ENCODE measurements at places on chromosomes 13 and 19.

GRCh38 chr13:96768524-96768923, 225.8 kb downstream of the OXGR1 start:
- H3K4me1 ChIP-seq, result peaks cover 1% of the 10 kb centered on the region
- H3K4me3 ChIP-seq, result no peak overlapping the region
- no peak overlapping the region for H3K27ac ChIP-seq
- no peaks in the 10 kb centered on the region for H3K36me3 ChIP-seq
- peak; percentile 55 for DNase-seq
- no peaks in the 10 kb centered on the region for H3K27me3 ChIP-seq

GRCh38 chr13:59623206-59623915, 540.4 kb downstream of the DIAPH3 start:
- H3K27ac ChIP-seq, result no peak overlapping the region
- H3K4me3 ChIP-seq, result no peak overlapping the region
- no peaks in the 10 kb centered on the region for H3K4me1 ChIP-seq
- no peaks in the 10 kb centered on the region for H3K36me3 ChIP-seq

GRCh38 chr19:38361633-38362075, 12.7 kb upstream of the PSMD8 start:
- H3K36me3 ChIP-seq, result no peaks in the 10 kb centered on the region
- H3K4me1 ChIP-seq, result no peaks in the 10 kb centered on the region
- H3K27ac ChIP-seq, result peak overlapping the region; percentile 12
- peak; percentile 95 for DNase-seq
- H3K27me3 ChIP-seq, result peaks cover 7% of the 10 kb centered on the region
- H3K4me3 ChIP-seq, result peak overlapping the region; percentile 53

- no peaks in the 10 kb centered on the region for H3K36me3 ChIP-seq
- H3K4me1 ChIP-seq, result peaks cover 3% of the 10 kb centered on the region
- no peaks in the 10 kb centered on the region for H3K27me3 ChIP-seq
- peak; percentile 62 for DNase-seq
These were observed 19.6 kb upstream of the B3GNT3 start for GRCh38 chr19:17775245-17775927.

GRCh38 chr13:87129602-87130300, 541.4 kb upstream of the SLITRK5 start:
- no peak overlapping the region for H3K27ac ChIP-seq
- no peaks in the 10 kb centered on the region for H3K4me1 ChIP-seq
- H3K36me3 ChIP-seq, result no peaks in the 10 kb centered on the region
- peak; percentile 19 for DNase-seq

DNA sequence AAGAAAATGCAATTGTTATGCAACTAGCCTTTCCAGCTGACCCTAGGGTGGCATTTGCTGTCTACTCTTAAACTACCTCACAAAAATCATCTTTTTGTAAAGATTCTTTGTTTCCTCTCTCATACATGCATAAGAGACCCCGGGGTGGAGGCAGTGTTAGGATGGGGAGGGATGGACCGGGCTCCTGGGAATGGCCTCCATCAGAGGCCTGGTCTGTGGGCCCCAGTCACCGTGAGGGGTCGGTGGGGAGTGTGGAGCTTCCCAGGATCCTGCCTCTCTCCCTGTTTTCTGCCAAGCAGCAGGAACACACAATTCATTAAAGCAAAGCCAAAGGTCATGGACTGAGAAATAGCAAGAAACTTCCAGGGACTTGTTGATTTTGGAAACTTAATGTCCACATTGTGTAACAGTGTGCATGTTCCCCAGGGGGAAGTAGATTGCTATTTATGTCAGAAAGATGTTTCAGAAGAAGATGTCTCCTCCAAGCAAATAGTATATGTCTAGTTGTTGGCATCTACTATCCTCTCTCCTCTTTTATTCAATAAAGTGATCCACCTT, 241.4 kb downstream of the ENOX1 start:
- no peaks in the 10 kb centered on the region for H3K36me3 ChIP-seq
- no peak for DNase-seq
- no peaks in the 10 kb centered on the region for H3K27me3 ChIP-seq
- H3K27ac ChIP-seq, result no peak overlapping the region

DNA sequence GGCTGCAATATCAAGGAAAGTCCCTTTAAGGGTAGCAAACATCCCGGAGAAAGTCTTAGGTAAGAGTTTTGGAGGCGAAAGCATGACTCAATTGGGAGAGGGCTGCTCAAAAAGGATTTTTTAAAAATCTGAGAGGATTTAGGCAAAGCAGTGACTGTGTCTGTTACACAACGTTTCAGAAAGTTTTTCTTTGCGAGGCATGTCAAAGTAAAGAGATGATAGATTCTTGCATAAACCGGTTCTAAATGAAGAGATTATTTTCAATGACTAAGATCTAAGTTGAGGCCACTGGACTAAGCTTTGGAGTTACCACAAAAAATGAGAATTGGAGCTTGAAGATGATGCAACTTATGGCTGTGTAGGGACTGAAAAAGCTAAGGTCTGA, 43.7 kb upstream of the ENOX1 start:
- no peak overlapping the region for H3K4me3 ChIP-seq
- peaks cover 2% of the 10 kb centered on the region for H3K27me3 ChIP-seq
- no peak overlapping the region for H3K27ac ChIP-seq
- no peak for DNase-seq
- no peaks in the 10 kb centered on the region for H3K36me3 ChIP-seq

DNA sequence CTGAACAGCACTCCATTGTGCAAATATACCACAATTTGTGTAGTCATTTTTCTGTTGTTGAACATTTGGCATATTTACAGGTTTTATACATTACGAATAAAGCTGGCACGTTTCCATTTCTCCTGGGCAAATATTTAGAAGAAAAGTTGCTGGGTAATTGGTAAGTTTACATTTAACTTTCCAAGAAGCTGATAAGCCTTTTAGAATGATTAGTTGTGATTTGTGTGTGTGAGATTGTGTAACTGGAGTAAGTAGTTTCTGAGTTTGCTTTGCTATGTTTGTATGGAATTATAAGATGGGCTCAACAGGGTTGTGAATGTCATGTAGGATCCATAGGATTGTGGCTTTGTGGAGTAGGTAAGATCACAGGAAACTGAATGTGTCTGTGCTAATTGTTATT, 1.6 kb upstream of the ZNF529 start:
- no peaks in the 10 kb centered on the region for H3K4me1 ChIP-seq
- H3K4me3 ChIP-seq, result no peak overlapping the region
- H3K36me3 ChIP-seq, result peaks cover 1% of the 10 kb centered on the region
- DNase-seq, result no peak
- H3K27me3 ChIP-seq, result no peaks in the 10 kb centered on the region
- no peak overlapping the region for H3K27ac ChIP-seq

DNA sequence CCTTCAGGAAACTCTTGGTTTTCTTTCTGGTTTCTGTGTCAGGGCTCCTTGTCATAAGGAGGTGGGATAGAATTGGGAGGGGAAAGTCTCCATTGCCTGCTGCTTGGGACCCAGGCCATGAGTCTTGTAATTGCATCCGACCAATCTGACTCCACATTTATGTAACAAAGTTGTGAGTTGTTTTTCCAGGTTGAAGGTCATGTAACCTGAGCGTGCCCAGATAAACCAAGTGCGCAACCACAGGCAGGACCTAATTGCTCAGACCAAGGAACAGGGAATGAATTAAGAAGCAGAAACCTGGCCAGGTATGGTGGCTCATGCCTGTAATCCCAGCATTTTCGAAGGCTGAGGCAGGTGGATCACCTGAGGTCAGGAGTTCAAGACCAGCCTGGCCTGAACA, 17.8 kb downstream of the RASL11A start:
- DNase-seq, result no peak
- no peaks in the 10 kb centered on the region for H3K36me3 ChIP-seq
- H3K4me3 ChIP-seq, result no peak overlapping the region
- H3K4me1 ChIP-seq, result no peaks in the 10 kb centered on the region
- no peaks in the 10 kb centered on the region for H3K27me3 ChIP-seq
- no peak overlapping the region for H3K27ac ChIP-seq

- no peak overlapping the region for H3K27ac ChIP-seq
- no peak for DNase-seq
- H3K4me3 ChIP-seq, result no peak overlapping the region
- no peaks in the 10 kb centered on the region for H3K27me3 ChIP-seq
These were observed 52.5 kb upstream of the POMP start for GRCh38 chr13:28606466-28606865.

DNA sequence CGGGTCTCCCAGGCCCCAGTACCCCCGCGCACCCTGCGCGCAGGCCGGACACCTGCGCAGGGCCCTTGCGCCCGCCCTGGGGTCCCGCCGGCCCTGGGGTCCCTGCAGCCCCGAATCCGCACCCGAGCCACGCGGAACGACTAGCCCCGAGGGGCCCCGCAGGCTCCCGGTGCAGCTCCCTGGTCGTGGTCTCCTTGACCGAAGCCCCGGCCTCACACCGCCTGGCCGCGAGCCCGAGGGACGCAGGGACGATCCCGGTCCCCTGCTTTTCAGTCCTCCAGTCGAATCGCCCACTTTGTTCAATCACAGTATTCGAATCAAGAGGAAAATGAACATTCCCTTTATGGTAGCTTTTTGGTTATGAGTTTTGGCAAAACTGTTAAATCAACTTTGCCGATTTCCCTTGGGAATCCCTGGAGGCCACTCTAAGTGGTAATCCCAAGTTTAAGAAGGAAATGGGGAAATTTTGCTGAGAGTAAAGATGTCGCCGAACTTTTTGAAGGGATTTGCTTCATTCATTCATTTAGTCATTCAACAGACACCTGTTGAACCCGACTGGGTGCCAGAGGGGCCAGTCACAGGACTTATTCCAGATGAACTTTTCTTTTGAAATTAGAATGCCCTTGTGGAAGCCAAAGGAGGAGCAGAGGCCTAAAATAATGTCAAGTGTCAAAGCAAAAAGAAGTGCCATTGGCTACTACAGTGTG, 75.0 kb downstream of the ZIC5 start:
- H3K27me3 ChIP-seq, result peaks cover 9% of the 10 kb centered on the region
- no peak overlapping the region for H3K27ac ChIP-seq
- no peaks in the 10 kb centered on the region for H3K4me1 ChIP-seq
- DNase-seq, result no peak

DNA sequence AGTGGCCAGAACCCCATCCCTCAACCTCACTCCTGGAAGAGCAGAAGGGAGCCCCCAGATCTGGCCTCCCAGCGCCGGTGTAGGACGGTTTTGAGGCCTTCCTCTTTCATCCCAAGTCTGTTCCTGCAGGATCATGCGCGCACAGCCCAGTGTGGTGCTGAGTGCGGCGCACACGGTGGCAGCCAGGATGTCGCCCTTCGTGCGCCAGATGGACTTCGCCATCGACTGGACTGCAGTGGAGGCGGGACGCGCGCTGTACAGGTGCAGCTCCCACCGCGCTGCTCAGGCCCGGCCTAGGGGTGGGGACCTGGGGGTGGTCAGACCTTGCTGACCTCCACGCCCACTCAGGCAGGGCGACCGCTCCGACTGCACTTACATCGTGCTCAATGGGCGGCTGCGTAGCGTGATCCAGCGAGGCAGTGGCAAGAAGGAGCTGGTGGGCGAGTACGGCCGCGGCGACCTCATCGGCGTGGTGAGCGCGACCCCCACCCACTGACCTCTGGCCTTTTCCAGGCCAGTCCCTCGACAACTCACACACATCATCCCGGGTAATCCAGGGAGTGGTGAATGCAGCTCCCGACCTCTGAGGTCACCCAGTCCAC, 14.8 kb downstream of the PNPLA6 start:
- H3K27ac ChIP-seq, result no peak overlapping the region
- H3K4me1 ChIP-seq, result no peaks in the 10 kb centered on the region
- no peaks in the 10 kb centered on the region for H3K36me3 ChIP-seq
- no peak for DNase-seq

Data from mesendoderm (in vitro differentiated cells).